Fibroblast of skin of back (primary cell): ENCODE measurements at places on chromosomes 1 and 21.

- no peak for DNase-seq
Measured at GRCh38 chr1:185325413-185325812, 8.4 kb upstream of the IVNS1ABP start.

DNA sequence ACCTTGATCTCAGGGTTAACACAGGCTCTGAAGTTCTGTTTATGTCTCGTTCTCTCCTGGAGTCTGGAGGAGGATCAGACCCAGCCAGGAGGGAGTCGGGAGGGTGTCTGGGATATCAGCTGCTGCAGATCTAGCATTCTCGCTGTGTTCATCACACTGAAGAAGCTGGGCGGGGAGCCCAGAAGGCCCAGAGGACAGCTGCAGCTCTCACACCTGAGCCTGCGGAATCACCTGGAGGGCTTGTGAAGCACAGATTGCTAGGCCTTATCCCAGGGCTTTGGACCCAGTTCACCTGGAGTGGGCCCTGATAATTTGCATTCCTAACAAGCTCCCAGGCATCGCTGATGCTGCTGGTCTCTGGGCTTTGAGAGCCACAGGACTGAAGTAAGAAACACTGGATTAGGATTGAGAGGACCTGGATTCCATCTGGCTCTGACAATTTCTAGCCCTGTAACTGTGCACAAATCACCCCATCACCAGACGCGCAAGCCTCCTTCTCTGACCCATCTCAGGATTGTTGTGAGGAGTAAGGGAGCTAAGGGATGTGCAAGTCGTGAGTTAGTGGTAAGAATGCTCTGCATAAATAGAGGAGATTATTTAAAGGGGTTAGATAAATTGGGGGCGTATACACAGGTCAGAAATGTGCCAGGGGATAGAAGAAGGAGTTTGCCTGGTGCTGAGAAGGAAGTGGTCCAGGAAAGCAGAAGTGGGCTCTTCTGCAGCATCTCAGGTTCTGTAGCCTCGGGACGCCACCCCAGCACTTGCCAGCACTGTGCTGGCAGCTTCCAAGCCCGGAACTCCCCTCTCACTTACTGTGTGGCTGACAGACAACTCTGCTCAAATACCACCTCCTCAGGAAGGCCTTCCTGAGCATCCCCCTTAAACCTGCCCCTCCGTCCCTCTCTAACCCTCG is 19.1 kb downstream of the ABCA4 start:
- DNase-seq = no peak

DNA sequence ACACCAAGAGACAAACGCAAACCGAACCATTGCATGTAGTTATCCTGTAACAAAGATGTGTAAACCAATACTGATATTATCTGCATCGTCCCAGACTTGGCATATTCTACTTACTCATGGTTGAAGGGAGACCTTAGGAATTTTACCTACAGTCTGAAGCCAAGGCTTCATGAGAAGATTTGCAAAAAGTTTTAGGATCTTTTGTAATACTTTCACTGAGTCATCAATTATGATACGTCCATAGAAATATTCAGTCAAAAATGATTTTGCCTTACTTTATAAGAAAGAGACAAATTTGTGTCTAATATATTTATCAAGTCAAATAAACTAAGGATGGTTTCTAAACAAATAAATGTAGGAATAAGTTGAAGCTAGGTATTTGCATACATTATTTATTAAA is 1176.1 kb upstream of the ADGRL2 start:
- DNase-seq = no peak

GRCh38 chr21:43873673-43874072 is 8.7 kb downstream of the AGPAT3 start:
- DNase-seq = no peak

- DNase-seq = no peak
Measured at GRCh38 chr1:237763137-237763536, 127.6 kb downstream of the ZP4 start.

- peak; percentile 57 for DNase-seq
Measured at GRCh38 chr1:7616076-7616832, 154.8 kb upstream of the VAMP3 start.

GRCh38 chr1:147549526-147549925 is 8.2 kb downstream of the BCL9 start:
- DNase-seq = no peak

DNA sequence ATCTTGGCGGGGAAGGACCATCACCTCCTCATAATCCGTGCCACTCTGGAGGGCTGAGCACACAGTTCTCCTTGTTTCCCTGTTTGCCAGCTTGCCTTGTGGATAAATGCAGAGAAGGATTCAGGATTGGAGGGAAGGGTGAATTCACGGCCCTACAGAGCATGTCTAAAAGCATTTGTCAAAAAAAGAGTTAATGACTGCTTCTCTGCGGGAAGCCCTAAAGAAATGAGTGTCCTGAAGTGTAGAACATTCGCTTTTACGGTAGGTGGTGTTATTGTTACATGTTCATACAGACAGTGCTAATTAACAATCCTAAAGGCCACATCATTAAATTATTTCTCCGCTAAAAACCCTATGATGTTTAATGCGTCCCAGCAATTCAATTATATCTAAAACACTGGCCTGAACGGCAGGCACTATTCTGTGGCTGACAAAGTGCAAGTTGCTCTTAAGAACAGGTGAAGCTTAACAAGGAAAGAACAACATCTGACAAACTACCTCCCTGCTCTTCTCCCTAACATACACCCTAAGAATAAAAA is 112.3 kb upstream of the NFIA start:
- DNase-seq = peak; percentile 49

DNA sequence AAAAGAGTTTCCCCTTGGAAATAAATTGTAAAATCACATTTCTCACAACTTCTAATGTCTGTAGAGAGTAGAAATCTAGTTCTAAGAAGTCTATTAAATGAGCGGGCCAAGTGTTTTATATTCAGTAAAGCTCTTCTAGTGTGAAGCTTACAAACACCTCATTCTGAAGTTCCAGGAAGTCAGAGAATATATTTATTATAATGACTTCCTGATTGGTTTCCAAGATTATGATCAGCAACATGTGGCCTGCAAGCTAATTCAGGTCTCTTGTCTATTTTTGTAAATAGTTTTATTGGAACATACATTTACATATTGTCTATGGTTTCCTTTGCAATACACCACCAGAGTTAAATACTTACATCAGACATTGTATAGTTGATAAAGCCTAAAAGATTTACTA is 603.9 kb downstream of the AMY1C start:
- DNase-seq = no peak
